Gastrocnemius medialis (tissue), 4 donors: ENCODE measurements at places on chromosomes 5 and 9. TPM values are rescaled to one million over a fixed set of nuclear protein-coding genes. Genes with fewer than 3 reads are reported as not detected.

GRCh38 chr5:80644900-80645299 is 9.6 kb upstream of the MSH3 start:
- no peak overlapping the region for H3K4me3 ChIP-seq
- no peaks in the 10 kb centered on the region for H3K4me1 ChIP-seq
- H3K27me3 ChIP-seq, result no peaks in the 10 kb centered on the region
- no peak overlapping the region for H3K27ac ChIP-seq
- DNase-seq, result no peak

- H3K4me1 ChIP-seq, result peaks cover 21% of the 10 kb centered on the region
- no peak overlapping the region for H3K4me3 ChIP-seq
- no peak for DNase-seq
- no peaks in the 10 kb centered on the region for H3K27me3 ChIP-seq
- no peaks in the 10 kb centered on the region for H3K36me3 ChIP-seq
Measured at GRCh38 chr5:173964506-173964905, 24.5 kb upstream of the C5orf47 start.

- no peak overlapping the region for H3K4me3 ChIP-seq
- H3K27ac ChIP-seq, result peak overlapping the region; percentile 59
- no peaks in the 10 kb centered on the region for H3K27me3 ChIP-seq
- H3K36me3 ChIP-seq, result no peaks in the 10 kb centered on the region
Measured at GRCh38 chr5:120139039-120139438, 325.1 kb upstream of the PRR16 start.

DNA sequence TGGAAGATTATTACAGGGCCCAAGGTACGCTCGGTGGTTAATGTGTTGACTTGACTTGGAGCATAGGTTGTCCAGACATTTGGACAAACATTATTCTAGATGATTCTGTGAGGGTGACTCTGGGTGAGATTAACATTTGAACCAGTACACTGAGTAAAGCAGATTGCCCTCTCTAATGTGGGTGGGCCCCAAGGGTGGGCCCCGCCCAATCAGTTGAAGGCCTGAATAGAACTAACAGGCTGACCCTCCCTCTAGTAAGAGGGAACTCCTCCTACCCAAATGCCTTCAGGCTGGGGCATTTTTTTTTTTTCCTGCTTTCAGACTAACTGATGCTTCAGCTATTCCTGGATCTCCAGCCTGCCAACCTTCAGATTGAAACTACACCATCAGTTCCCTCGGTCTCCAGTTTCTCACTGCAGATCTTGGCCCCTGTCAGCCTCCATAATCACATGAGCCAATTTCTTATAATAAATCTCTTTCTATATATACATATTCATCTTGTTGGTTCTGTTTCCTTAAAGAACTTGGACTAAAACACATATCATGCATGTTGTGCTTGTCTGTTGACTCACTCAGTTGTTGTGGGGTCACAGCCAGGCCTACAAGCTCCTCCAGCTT is 338.1 kb upstream of the BRINP1 start:
- DNase-seq, result no peak
- H3K27ac ChIP-seq, result no peak overlapping the region
- H3K4me1 ChIP-seq, result no peaks in the 10 kb centered on the region
- no peaks in the 10 kb centered on the region for H3K36me3 ChIP-seq

DNA sequence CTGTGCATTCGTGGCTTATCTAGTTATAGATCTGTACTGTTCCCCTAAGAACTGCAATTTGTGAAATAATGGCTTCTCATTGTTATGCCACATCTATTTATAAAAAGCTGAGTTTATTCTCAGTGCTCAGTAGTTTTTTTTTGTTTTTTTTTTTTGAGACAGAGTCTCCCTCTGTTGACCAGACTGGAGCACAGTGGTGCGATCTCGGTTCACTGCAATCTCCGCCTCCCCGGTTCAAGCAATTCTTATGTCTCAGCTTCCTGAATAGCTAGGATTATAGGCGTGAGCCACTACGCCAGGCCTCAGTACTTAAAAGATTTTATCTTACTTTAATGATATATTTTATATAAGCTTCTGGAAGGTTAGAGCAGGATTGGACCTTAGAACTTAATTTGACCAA is 19.0 kb downstream of the SEC61B start:
- H3K4me1 ChIP-seq, result peaks cover 10% of the 10 kb centered on the region
- no peak overlapping the region for H3K27ac ChIP-seq
- no peak for DNase-seq
- H3K27me3 ChIP-seq, result no peaks in the 10 kb centered on the region
- H3K4me3 ChIP-seq, result no peak overlapping the region
- peaks cover 6% of the 10 kb centered on the region for H3K36me3 ChIP-seq

- H3K36me3 ChIP-seq, result no peaks in the 10 kb centered on the region
- H3K27me3 ChIP-seq, result peaks cover 4% of the 10 kb centered on the region
- H3K4me1 ChIP-seq, result no peaks in the 10 kb centered on the region
- no peak for DNase-seq
Measured at GRCh38 chr9:91833096-91833877, 116.7 kb downstream of the ROR2 start.

DNA sequence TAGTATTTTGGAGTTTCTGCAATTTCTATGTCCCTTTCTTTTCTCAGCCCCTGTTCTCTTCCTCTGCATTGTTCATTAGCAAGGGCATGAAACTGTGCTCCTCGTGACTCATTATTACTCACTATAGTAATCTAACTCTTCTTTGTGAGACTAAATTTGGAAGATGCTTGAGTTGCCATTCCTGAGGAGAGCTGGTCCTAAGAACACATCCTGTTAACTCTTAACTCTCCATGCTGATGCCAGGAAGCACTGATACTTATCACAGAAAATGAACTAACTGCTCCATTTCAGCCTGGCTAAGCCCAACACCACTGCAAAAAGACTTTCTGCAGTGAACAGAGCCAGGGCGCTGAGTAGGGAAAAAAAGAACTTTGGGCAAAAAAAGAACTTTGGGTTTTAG is 10.6 kb upstream of the CSNK1A1 start:
- DNase-seq, result no peak
- peaks cover 35% of the 10 kb centered on the region for H3K4me1 ChIP-seq
- H3K4me3 ChIP-seq, result peak overlapping the region; percentile 4
- no peaks in the 10 kb centered on the region for H3K27me3 ChIP-seq

DNA sequence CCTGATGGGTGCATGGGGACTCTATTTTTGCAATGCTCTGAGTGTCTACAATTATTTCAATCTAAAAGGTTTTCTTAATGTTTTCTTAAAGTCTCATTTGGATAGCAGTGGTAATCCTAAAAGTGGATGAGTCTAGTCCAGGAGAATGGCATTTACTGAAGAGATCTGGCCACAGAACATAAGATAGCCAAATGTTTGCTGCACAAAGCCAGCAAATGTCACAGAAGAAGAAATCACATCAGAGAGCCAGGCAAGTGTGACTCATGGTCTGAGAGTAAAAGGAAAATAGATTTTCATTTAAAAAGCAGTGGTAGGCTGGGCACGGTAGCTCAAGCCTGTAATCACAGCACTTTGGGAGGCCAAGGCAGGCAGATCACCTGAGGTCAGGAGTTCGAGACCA is 352.7 kb upstream of the GRAMD2B start:
- no peak overlapping the region for H3K27ac ChIP-seq
- no peaks in the 10 kb centered on the region for H3K4me1 ChIP-seq
- H3K27me3 ChIP-seq, result no peaks in the 10 kb centered on the region
- no peaks in the 10 kb centered on the region for H3K36me3 ChIP-seq
- no peak overlapping the region for H3K4me3 ChIP-seq

DNA sequence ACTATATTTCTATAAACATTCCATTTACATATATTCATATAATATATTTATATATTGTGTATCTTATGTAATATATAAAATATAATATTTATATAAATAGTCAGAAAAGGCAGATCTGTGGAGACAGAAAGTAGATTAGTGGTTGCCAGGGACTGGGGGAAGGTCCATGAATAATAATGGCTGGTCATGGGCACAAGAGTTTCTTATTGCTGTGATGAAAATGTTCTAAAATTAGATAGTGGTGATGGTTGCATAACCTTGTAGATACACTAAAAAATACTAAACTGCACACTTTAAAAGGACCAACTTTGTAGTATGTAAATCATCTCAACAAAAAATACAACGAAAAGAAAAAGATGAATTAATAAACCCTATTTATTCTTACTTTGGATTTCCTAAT is 47.3 kb downstream of the NUP155 start:
- no peaks in the 10 kb centered on the region for H3K27me3 ChIP-seq
- no peak for DNase-seq
- no peak overlapping the region for H3K27ac ChIP-seq
- H3K36me3 ChIP-seq, result peaks cover 84% of the 10 kb centered on the region
- no peaks in the 10 kb centered on the region for H3K4me1 ChIP-seq
- H3K4me3 ChIP-seq, result no peak overlapping the region

DNA sequence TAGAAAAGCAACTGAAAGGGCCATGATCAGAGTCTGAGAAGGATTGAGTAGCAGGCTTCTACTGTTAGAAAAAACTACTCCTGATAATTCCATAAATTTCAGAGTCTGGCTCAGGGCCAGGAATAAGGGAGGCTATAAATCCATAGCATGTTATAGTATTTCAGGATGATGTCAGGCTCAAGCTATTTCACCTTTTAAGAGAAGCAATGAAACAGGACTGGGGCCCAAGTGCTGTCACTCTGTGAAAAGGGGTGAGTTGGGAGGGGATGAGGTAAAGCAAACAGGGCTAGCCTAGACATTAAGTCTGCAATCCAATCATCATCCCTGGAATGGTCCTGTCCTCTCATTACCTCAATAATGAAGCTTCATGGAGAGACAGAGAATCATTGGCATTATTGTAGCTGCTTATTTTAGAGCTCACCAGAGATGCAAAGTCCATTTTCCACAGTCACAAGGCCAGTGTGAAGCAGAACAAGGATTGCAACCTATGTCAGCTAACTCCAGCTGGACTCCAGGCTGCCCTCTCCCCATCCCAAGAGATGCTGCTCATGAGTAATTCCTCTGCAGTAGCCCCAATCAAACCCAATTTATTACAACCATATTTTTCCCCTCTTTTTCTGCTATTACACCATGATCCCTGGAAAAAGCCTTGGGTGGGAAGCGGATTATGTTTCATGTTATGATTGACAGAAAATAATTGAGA is 56.0 kb downstream of the PAPPA start:
- H3K4me1 ChIP-seq, result no peaks in the 10 kb centered on the region
- no peak for DNase-seq
- H3K36me3 ChIP-seq, result no peaks in the 10 kb centered on the region

GRCh38 chr5:129049126-129049799 is 45.3 kb upstream of the ISOC1 start:
- H3K36me3 ChIP-seq, result no peaks in the 10 kb centered on the region
- H3K27me3 ChIP-seq, result no peaks in the 10 kb centered on the region
- no peak for DNase-seq
- no peak overlapping the region for H3K27ac ChIP-seq
- H3K4me1 ChIP-seq, result no peaks in the 10 kb centered on the region

- DNase-seq, result no peak
- no peaks in the 10 kb centered on the region for H3K4me1 ChIP-seq
- no peak overlapping the region for H3K4me3 ChIP-seq
- H3K36me3 ChIP-seq, result no peaks in the 10 kb centered on the region
Measured at GRCh38 chr5:143618141-143618540, 193.8 kb upstream of the HMHB1 start.

- H3K27me3 ChIP-seq, result no peaks in the 10 kb centered on the region
- no peaks in the 10 kb centered on the region for H3K36me3 ChIP-seq
- H3K4me1 ChIP-seq, result no peaks in the 10 kb centered on the region
- DNase-seq, result no peak
- H3K27ac ChIP-seq, result no peak overlapping the region
Measured at GRCh38 chr5:99010294-99010693, 81.5 kb upstream of the CHD1 start.

DNA sequence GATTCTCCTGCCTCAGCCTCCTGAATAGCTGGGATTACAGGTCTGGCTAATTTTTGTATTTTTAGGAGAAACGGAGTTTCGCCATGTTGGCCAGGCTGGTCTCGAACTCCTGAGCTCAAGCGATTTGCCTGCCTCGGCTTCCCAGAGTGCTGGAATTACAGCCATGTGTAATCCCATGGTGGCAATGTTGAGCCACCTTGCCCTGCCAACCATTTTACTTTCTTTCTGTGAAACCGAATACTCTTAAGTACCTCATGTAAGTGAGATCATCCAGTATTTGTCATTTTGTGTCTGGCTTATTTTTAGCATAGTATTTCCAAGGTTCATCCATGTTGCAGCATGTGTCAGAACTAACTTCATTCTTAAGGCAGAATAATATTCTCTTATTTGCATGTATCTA is 8.2 kb downstream of the PRRC2B start:
- peak; percentile 48 for DNase-seq
- H3K27ac ChIP-seq, result peak overlapping the region; percentile 96
- no peaks in the 10 kb centered on the region for H3K36me3 ChIP-seq
- no peaks in the 10 kb centered on the region for H3K27me3 ChIP-seq

DNA sequence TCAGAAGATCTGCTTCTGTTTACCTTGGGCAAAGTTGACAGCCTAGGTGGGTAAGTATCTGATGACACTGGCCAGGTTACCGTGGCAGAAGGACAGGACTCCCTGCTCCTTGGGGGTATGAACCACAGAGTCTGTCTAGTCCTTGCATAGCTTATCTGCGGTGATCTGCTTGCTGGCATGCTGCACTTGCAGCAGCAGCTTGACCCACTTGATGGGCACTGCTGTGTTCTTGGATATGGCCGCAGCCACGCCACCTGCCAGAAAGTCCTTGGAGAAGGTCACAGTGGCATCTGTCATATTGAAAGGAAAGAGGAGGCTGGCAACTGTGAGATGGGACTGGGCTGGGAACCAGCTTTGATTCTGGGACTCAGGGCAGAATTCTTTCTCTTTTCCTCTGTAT is 35.9 kb upstream of the POC5 start:
- no peaks in the 10 kb centered on the region for H3K27me3 ChIP-seq
- no peak overlapping the region for H3K4me3 ChIP-seq
- no peaks in the 10 kb centered on the region for H3K4me1 ChIP-seq
- H3K27ac ChIP-seq, result no peak overlapping the region

ENTPD8 gene
- total RNA-seq, result not detected

CARTPT gene
- total RNA-seq, result not detected

ZNF367 gene
- total RNA-seq, result 5.1 TPM

C9 gene
- 2.6 TPM for total RNA-seq

TMEM252 gene
- total RNA-seq, result not detected

PLPP7 gene
- 146 TPM for total RNA-seq

LCN12 gene
- not detected for total RNA-seq

FSD1L gene
- 14.8 TPM for total RNA-seq
